NCI-H1105 (cell line): ENCODE measurements at places on chromosomes 1 and 21.
A peak's percentile ranks its signal among the peaks of the same experiment; 100 is the strongest.

DNA sequence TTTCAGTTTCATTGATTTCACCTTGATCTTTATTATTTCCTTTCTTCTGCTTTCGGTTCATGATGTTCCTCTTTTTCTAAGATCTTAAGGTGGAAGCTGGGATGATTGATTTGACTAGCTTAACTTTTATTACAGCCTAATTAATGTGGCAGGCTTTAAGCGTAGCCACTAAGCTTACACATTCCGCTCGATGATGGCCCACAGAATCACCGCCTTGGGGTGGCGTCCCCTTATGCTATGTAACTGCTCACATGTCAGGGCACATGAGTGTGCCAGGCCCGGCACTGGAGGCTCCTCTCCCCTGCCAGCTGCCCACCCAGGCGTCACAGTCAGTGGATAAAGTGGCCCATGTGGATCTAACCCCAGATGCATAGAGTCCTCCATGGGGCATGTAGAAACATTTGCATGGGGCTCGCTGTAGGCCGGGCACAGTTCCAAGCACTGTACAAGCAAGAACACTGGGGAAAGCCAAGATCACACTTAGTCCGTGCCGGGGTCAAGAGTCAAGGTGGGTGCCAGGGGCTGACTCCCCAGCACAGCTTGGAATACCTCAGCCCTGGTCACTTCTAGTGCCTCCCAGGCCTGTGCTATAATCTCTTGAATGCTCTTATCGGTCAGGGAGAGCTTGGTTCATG is 41.7 kb downstream of the PKNOX1 start:
- no peak for DNase-seq

- DNase-seq = no peak
Measured at GRCh38 chr1:40802742-40803113, 19.1 kb downstream of the KCNQ4 start.

GRCh38 chr1:51569284-51570062 is 47.4 kb upstream of the OSBPL9 start:
- DNase-seq = no peak

DNA sequence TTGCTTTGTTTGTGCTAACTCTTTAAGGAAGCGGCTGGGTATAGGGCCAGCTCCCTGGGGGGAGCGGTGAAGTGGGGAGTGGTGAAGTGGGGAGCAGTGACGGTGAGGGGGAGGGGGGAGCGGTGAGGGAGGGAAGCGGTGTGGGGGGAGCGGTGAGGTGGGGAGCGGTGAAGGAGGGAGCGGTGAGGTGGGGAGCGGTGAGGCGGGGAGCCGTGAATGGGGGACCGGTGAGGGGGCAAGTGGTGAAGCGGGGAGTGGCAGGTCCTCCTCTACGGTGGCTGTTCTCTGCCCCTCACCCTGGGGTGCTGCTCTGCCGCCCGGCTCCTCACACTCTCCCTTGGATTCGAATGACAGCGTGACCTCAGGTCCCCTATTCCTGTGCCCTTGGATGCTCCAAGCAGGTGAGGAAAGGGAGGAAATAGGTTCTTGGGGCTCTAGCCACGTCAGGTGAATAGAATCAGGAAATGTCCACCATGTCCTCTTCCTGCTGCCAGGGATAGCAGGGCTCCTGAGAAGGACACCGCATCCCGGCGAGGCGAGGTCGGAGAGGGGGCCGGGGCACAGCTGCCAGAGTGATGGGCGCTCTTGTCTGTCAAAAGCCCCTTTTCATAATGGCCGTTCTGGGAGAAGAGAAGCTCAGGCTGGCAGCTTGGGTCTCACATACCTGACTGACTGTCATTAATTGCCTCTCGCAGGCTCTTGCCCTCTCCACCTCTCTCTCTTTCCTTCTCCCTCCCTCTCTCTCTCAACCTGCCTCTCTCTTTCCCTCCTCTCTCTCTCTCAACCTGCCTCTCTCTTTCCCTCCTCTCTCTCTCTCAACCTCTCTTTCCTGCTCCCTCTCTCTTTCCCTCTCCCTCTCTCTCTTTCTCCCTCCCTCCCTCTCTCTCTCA is 134.2 kb downstream of the PGBD5 start:
- DNase-seq = no peak

GRCh38 chr1:209208648-209209047 is 374.9 kb upstream of the CAMK1G start:
- DNase-seq = no peak

- no peak for DNase-seq
Measured at GRCh38 chr1:243345205-243345604, 89.4 kb downstream of the SDCCAG8 start.

- no peak for DNase-seq
Measured at GRCh38 chr1:35587736-35588135, 14.6 kb downstream of the TFAP2E start.

- no peak for DNase-seq
Measured at GRCh38 chr1:59288046-59288445, 8.8 kb upstream of the FGGY start.

DNA sequence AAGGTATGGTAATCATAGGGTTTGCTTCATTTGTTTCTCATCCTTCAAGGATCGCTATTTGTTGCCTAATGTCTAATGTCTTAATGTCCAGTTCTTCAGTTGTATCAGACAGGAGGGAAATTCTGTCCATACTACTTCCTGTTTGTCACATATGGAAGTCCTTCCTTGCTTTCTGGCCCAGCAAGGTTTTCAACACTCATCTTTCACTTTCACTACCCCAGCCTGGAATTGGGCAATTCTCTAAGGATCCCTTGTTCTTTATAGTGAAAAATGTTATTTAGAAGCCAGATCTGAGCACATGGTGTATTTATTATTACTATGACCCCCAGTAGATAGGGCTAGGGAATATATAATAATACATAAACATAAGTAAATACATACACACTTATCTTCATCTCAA is 50.6 kb upstream of the SLC35A3 start:
- DNase-seq = no peak

DNA sequence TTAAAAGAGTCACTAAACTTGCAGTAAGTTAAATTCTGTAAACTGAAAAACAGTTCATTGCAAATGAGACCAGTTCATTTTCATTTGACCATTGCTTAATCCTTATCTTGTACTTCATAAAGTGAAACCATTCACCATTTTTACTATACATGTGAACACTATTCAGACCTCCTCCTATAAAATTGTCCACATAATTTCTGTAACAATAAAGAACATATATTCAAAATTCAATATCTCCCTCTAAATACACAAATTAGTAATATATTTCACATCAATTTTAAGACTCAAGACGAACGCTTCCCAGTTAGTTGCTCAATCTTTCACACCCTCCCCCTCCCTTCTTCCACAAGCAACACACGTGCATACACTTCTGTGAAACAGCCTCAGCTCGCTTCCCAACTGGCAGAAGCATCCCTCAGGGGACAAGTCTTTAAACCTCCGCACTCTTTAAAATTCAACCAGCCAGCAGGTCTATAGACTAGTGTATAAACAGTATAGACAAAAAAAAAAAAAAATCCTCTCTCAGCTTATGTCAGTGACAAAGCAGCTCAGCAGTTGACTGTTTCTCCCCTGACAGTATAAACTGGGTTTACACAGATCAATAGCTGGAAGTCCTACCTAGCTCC is 99.6 kb downstream of the DENND1B start:
- DNase-seq = no peak

DNA sequence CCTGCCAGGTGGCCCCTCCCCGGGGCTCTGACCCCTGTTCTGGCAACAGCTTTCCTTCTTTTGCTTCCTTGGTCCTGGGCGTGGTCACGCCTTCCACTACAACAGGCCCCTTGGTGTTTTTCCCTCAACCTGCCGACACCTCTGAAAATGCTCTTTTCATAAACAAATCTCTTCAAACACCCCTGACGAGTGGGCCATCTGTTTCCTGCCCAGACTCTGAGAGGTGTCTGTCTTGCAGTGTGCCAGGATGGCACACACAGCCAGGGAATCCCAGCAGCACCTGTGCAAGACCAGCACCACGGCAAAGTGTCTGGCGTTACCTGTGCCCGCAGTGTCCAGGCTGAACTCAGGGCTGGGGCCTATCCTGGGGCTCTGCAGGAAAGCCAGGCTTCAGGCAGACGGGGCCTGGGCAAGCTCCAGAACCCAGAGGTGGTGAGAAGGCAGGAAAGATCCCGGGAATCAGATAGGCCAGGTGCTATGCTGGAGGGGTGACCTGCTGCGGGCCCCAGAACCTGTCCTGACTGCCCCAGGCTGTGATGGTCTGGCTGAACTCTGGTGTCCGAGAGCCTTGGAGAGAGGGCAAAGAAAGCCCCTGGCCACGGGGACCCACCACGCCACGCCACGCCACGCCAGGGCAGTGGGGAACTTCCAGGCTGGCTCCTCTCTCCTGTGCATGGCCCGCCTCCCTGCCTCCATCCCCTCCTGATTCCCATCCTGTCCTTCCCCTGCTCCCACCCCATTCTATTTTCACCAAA is 88.9 kb downstream of the SIK1 start:
- no peak for DNase-seq

- no peak for DNase-seq
Measured at GRCh38 chr1:24864370-24864777, 65.7 kb downstream of the RUNX3 start.

- DNase-seq = no peak
Measured at GRCh38 chr1:218851586-218851985, 322.1 kb upstream of the LYPLAL1 start.

GRCh38 chr1:16248603-16249516 is 11.9 kb upstream of the CPLANE2 start:
- DNase-seq = peak; percentile 96

DNA sequence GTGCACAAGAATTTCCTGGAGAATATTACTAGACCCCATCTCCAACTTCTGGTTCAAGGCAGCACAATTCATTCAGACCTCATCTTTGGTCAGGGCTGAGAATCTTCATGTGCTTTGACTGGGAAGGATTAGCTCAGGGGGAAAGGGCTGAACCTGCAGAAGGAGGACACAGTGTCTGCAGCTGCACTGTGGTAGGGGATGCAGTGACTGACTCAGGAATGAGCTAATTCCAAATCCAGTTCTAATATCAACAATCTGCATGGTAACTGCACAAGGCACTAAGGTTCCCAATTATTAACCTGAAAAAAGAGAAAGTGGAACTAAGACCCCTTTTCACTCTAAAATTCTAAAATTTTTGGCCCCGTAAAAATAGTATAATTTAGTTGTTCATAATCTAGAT is 31.6 kb downstream of the TTLL7 start:
- no peak for DNase-seq

DNA sequence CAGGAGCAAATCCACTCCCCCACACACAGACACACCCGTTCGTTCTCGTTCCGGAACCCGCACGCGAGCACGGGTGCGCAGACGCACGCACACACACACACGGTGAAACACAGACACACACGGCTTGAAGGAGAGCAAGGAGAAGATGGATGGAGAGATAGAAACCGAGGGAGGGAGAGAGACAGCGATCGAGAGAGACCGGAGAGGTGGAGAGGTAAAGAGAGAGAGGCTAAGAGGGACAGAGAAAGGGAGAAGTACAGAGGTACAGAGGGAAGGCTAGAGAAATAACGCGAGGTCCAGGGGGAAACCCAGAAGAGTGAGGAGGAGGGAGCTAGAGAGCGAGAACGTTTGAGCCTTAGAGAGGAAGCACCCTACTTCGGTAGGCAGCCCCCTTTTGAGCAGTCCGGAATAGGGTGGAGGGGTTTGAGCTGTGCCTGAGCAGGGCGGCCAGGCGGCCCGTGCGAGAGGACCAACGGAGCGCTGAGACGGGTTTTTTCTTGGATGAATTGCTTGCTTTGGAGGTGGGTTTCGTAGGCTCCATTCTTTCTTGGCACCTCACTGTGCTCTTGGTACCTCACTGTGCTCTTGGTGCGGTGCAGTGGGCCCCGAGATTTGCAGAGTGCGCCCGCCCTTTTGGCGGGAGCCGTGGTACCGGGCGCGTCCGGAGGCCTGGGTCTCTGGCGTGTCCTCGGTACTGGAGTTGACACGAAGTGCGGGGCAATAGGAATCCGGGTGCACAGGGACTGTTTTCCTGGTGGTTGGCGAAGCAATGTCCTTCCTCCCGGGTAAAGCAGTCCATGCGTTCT is 88.4 kb upstream of the RHOU start:
- no peak for DNase-seq

DNA sequence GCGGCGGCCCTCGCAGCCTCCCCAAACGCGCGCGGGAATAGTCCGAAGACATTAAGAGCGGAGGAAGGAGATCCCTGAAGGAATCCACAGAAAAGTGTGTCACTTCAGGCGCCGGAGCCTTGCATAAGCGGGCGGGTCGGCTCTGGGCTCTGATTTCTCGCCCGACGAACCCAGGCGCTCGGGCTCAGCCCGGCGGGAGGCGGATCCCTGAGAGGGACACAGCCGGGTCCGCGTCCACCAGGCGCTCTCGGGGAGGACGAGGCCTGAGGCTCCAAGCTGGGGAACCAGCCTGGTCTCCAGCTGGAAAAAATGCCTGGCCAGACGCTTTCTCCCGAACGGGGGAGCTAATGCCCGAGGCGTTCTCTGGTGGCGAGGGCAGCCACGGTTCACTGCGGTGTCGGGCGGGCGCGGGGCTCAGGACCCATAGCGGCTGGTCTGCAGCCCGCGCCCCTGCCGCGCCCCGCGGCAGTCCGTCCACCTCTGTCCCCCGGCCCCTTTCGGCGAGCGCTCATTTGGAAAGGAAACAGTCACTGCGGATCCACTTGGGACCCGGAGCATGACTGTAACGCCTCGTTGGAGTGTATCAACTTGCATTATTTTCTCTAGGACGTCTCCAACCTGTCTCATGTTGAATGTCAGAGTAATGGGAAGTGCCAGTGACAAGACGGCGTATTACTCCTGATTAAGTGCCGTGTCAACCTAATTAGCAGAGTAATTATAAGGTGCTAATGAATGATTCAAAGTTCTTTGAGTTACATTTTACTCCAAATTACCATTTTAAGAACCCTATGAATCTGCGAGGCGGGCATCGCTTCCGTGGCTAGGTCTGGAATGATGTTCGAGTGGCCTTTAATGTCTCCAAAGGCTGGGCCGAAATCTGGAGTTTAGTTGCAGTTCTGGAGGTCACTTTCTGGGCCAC is 1.6 kb upstream of the BARHL2 start:
- DNase-seq = no peak

DNA sequence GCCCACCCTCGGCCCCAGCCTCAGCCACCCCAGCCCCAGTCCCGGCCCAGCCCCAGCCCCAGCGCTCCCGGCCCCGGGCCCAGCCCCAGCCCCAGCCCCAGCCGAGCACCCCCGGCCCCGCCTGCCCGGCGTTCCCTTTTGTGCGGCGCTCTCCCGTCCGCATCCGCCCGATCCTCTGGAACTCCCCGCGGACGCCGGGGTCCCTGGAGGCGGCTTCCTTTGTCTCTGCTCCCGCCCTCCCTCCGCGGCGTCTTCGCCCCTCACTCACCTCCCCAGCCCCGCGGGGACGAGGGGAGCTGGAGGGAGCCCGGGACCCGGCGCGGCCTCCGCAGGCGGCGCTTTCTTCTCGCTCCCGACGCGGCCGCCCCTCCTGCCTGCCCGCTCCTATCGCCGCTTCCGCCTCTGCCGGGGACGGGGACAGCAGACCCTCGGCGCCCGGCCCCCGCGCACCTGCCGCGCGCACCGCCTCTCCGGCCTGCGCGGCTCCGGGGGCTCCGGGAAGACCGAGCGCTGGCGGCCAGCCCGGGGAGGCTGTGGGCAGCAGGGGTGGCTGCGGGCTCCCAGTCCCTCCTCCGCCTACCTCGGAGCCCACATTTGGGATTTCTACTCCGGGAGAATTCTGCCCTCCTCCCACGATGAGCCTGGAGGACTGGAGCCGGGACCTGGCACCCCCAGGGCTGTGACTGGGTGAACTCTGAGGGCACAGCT is 14.0 kb downstream of the AGRN start:
- DNase-seq = peak; percentile 41

GRCh38 chr1:27672750-27673112 is 739 bp upstream of the IFI6 start:
- DNase-seq = no peak

- DNase-seq = no peak
Measured at GRCh38 chr1:167797015-167797414, 75.2 kb downstream of the MPZL1 start.
